CD4-positive, alpha-beta T cell (primary cell): ENCODE measurements at places on chromosomes 12 and 14.

- DNase-seq: no peak
These were observed 388.1 kb downstream of the CCDC91 start for GRCh38 chr12:28578361-28578760.

DNA sequence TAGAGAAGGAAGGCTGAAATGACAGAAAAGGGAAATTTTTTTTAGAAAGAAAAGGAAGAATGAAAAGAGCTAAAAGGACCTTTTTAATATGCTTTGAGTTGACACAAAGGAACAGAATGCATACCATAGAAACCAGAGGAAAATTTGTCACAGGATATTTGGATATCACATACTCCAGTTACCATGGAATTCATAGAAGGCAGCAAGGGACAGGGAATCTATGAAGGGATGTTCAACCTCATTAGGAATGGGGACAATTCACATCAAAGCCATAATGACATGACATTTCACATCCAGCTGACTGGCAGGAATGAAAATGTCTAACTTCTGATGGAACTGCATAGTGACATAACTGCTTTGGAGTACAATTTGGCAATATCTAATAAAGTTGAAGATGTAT lies 469.4 kb downstream of the CCER1 start:
- DNase-seq: no peak

- DNase-seq: peak; percentile 42
These were observed 13.9 kb upstream of the UBC start for GRCh38 chr12:124928095-124928911.

GRCh38 chr14:91996948-91997371 lies 42.9 kb downstream of the TRIP11 start:
- no peak for DNase-seq

- DNase-seq: no peak
These were observed 65.9 kb downstream of the CMKLR1 start for GRCh38 chr12:108273217-108273616.

GRCh38 chr12:61780435-61780834 lies 479.8 kb upstream of the USP15 start:
- DNase-seq: no peak

DNA sequence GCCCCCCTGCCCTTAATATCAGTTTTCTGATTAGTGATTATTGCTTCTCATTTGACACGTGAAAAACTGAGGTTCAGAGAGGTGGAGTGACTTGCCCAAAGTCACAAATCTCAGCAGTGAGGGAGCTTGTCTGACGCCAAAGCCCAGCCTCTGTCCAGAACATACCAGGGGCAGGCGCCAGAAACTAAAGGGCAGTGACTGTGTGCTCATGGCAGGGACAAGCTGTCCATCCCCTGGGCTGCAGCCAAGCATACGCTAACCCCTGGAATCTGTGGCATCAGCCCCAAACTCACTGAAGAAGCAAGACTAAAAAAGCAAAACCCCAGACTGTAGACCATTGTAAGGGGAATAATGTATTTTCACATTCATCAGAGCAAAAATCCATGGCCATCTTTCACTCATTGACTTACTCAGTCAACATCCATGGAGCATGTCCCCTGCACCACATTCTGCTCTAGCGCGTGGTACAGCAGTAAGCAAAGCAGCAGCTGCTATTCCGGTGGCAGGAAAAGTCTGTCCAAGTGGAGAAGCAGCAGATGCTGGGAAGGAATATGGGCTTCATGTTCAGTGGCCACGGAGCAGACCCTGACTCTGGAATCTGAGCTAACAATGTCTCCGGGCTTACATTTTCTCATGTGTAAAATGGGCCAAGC lies 1.5 kb upstream of the SERPINA4 start:
- DNase-seq: no peak

DNA sequence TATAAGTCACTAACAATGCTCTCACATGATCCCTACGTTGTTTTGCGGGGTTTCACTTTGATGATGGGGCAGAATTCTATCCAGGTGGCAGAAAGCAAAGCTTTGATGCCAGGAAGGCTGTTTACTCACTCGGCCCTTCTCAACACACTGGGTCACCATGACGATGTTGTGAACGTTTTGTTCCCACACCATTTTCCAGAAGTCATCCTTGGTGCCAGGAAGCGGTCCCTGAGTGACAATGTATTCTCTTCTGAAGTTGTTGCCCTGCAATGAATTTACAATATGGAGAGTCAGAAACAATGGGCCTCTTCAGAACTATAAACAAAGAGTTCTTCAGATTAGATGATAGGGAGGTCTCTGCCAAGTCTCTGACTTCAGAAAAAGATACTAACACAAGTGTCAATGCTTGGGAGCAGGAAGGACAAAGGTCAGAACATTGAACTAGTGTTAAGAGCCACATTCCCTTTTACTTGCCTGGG lies 101.3 kb downstream of the PTPRB start:
- no peak for DNase-seq

DNA sequence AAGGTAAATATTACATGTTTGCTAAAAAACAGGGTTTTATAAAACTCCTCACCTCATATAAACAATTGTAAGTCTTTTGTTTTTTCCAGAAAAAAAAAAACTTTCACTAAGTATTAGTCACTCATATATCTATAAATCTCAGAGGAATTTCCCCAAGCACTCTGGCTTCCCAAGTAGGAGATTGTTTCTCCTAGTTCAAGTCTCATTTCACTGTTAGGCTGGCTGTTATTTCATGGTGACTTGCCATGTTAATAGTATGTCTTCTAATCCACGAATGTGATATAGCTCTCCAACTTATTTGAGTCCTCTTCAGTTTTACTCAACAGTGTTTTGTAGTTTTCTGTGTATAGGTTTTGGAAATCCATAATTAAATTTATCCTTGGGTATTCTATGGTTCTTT lies 61.6 kb downstream of the CAPZA3 start:
- DNase-seq: no peak

- DNase-seq: no peak
These were observed 9.0 kb downstream of the SERPINA6 start for GRCh38 chr14:94313991-94314655.

DNA sequence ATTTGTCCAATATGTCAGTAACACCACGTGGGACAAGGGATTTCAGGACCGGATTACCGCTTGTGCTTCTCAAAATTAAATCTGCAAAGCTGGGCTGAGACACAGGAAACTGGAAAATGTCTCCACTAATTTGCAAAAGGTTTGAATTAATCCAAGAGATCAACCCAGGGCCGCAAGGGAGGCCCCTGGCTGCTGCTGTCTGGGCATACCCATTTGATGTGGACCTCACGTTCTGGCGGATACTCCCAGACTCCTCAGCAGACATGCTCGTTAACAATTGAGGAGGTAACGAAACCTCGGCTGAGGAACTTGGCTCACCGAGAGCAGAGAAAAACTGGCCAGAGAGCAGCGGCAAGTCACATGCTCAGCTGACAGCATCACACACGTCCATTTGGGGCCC lies 180.6 kb downstream of the SLC15A4 start:
- DNase-seq: no peak

- no peak for DNase-seq
These were observed 126.1 kb downstream of the KCNK10 start for GRCh38 chr14:88196925-88197324.

DNA sequence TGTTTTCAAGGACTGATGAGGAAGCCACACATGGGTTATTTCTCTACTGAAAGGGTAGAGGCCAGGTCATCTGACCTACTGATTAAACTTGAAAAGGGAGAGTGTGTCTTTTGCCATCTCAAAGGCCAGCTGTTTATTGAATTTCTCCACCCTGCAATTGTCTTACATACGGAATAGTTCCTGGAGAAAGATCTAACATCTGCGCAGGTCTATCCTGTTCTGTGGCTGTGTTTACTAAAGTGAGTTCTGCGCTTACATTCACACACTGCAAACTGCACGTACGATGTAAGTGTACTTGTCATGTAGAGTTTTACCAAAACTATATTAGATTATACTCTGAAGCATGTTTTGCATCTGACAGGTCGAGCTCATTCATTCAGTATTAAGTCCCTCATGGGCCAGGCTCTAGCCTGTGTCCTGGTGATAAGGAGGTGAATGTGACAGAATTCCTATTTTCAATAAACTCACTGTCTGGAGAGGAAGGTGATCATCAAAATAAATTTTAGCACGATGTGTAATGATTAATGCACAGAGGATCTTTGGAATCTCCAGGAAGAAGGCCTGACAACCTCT lies 96.6 kb downstream of the PRKCH start:
- DNase-seq: no peak

GRCh38 chr12:65162609-65163008 lies 6.8 kb upstream of the LEMD3 start:
- DNase-seq: no peak

- DNase-seq: no peak
These were observed 29.0 kb upstream of the MEG3 start for GRCh38 chr14:100796946-100797345.

GRCh38 chr14:90456551-90456950 lies 59.7 kb downstream of the CALM1 start:
- DNase-seq: no peak

DNA sequence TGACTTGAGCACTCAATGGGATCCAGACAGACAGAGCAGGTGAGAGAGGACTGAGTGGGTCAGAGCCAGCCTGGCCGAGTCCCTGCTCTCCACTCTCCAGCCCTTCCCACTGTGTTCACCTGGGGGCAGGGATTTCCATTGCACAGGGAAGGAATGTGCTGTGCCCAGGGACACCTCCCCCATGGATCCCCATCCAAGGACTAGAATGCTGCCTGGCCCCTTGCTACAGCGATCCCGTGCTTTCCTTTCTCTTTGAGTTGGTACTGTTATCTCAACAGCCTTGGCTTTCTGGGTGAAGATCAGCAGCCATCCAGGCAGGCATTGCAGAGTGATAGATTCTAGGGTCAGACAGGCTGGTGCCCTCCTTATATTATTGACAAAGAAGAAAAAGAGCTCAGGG lies 60.3 kb upstream of the DLK1 start:
- no peak for DNase-seq

DNA sequence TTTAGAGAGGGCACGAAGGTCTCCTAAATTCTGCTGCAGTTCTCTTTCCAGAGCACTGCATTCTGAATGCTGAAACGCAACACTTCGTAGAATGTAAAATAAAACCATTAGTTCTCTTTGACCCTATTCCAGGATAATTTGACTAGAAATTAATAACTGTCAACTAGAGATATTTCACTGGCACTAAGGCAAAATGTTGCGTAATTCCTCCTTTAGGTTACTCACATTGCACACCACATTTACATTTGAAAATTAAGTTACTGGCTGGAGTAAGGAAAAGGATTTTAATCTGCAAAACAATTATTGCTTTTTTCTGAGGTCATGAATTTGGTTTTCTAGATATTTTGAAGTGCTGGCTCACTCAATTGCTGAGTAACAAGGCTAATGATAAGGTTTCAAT lies 58.0 kb upstream of the TRHDE start:
- DNase-seq: no peak

GRCh38 chr12:109893261-109893995 lies 6.6 kb upstream of the TCHP start:
- DNase-seq: no peak

- DNase-seq: no peak
These were observed 202.5 kb upstream of the LRIG3 start for GRCh38 chr12:59122784-59123183.

GRCh38 chr12:28486521-28486920 lies 296.3 kb downstream of the CCDC91 start:
- DNase-seq: no peak

GRCh38 chr14:93855737-93856136 lies 67.5 kb upstream of the PRIMA1 start:
- no peak for DNase-seq

- no peak for DNase-seq
These were observed 29.0 kb downstream of the PALS1 start for GRCh38 chr14:67270145-67270753.
